Activated CD8-positive, alpha-beta memory T cell treated with anti-CD3 and anti-CD28 coated beads for 1 hour (primary cell): ENCODE measurements at places on chromosomes 2 and 18.

- no peak for DNase-seq
Measured at GRCh38 chr2:113977660-113978523, 88.0 kb downstream of the ACTR3 start.

- DNase-seq, result no peak
Measured at GRCh38 chr2:73131807-73132206, 19.1 kb upstream of the RAB11FIP5 start.

DNA sequence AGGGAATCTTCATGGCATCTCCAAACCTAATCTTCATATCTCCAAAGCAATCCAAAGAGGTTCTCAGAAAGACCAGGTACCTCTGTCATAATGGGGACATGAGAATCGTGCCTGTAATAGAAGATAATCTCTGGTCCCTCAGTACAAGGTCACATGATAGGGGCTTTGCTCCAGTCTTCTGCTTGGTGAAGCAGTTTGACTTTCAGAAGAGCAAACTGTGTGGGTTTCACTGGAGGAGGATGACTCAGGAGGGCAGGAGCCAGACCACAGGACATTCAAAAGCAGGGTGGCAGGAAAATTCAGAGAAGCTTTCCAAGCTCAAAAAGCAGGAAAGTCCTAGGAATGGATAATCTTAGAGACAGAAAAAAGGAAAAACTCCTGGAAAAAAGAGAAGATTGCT, 10.6 kb upstream of the PAX3 start:
- DNase-seq, result no peak

- DNase-seq, result no peak
Measured at GRCh38 chr2:156756516-156756915, 320.3 kb downstream of the GPD2 start.

GRCh38 chr18:33712719-33713118, 134.7 kb downstream of the ASXL3 start:
- no peak for DNase-seq

DNA sequence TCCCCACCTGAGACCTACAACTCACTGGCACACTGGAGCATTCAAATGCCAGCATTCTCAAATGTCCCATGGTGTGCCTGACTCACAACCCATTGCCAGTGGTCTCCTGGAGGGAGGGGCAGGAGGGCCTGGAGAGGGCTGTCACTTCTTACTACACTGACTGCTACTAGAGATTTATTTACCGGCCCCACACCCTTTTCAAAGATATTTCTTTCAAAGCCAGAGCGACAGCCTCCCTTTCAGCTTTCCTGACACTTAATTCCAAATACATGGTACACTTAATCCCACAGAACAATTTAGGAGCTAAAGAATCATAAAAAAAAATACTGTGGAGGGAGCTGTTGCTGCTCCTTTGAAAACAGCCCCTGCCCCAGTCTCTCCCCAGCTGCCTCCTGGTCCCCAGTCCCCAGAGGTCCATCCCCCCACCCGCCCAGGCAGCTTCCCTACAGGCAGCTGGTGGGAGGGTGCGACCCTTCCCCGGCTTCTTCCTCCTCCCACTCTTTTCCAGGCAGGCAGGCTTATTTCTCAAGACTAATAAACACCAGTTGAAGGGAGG, 129.1 kb upstream of the SMAD2 start:
- DNase-seq, result no peak

GRCh38 chr2:179553382-179553781, 288.8 kb upstream of the SESTD1 start:
- DNase-seq, result no peak

GRCh38 chr2:120863661-120864320, 128.1 kb downstream of the GLI2 start:
- DNase-seq, result no peak

DNA sequence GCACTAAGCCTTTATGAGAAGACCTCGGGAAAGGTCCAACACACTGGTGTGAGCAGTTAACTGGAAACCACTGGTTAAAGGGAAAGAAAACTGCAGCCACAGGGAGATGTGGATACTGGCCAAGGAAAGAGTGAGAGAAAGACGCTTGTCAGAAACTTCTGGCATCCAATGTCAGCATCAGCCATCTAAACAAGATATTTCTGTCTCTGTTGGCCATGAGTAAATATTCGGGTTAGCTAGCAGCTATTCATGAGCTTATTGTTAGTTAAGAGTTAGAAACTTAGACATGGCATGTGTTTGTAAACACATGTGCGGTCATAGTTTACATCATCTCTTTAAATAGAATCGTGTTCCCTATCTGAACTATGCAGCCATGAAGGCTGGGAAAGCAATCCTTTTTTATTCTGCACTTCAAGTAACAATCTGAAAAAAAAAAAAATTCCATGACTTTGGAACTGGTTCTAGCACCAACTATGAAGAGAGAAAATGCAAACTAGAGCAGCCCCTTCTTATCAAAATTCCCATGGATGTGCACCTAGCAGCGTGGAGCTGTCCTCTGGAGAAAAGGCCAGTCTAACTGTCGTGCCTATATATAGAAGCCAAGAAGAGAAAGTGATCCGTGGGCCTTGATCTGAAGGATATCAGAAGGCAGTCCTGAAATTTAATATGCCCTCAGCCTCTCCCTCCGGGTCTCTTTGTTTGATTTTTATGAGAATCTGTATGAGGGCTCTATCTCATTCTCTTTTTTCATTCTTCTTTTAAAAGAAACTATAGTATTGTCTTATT, 84.0 kb upstream of the RFX8 start:
- DNase-seq, result no peak

DNA sequence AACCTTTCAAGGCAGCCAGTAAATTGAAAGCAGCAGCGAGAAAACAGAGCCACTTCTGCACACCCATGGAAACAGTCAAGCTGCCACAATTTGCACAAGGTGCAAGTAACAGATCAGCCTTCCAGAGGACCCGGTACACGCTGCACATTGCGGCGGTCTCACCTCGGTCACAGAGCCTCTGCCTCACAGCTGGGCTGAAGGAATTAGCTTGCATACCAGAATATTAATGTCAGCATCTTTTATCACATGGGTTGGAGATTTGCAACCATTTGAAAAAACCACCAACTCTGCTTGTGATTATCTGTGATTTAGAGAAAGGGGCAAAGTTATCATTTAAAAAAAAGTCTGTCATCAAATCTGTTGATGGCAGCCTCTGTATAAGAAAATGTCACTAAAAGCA, 330.5 kb upstream of the TCF4 start:
- no peak for DNase-seq
